Stimulated activated CD8-positive, alpha-beta memory T cell treated with anti-CD3 and anti-CD28 coated beads, Interleukin-12 subunit alpha, Interleukin-12 subunit beta, amount 100 ng/mL, for 4 hours (primary cell): ENCODE measurements at places on chromosomes 6 and 20.

GRCh38 chr6:156791320-156791850, 14.2 kb downstream of the ARID1B start:
- no peak for DNase-seq

DNA sequence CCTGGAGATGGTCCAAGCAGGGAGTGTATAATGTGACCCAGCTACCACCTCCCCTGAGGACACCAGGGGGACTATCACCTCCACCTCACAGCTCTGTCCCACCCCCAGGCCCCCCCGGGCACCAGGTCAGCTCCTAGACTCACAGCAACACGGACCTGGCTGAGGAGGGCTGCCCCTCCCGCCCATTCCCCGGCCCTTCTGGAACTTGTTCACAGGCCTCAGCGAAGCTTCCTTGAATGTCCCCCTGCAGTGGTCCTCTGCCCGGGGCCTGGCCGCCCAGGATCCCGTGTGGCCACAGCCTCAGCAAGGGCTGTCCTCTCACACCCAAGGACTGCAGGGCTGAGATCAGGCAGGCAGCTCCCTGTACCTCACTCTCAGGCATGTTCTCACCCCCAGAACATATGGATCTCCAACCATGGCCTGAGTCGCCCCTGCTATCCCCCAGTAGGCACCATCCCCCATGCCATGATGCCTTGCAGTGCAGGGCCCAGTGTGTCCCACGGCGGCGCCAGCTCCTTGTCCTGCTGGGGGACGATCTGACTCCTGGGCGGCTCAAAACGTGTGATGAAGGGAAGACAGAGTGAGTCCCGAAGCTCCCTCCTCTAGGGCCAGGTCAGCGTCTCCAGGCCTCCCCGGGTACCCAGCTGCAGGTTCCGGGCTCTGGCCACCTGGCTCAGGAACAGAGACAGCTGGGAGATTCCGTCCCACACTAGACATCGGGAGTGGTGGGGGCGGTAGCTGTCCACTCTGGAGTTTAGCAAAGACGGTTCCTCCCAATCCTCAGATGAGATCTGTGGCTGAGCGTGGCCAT, 158.4 kb downstream of the TAF4 start:
- no peak for DNase-seq

DNA sequence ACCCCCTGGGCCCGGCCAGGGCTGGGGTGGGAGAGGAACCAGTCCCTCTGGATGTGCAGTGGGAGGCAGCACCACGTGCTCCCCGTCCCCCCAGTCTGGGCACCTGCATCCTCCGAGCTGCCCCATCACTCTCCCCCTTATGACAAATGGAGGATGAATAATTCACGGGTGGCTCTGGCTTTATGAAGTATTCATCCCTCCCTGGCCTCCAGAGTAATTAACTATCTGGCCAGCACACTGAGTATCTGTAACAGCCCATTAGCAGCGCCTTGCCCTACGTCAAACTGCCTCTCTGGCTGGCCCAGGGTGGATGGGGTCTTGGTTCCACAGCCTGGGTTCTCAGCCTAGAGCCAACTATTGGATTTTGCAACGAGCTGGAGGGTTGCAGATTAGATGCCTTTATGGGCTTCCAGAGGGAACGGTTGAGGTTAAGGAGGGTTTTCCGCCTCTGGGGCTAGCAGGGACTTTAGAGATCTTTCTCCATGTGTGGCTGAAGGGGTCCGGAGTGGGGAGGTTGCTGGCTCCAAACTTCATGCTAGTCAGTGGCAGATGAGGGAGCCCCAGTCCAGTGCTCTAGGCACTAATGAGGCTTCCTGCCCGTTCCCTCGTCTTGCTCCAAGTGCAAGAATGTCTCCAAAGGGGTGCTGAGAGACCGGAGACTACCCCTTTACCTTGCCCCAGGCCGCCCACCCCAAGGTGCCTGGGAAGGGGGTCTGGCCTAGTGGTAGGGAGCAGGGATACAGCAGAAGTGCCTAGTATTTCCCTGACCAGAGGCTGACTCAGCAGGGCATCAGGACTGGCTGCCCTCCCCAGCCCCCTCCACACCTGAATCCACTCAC, 53.5 kb upstream of the MLN start:
- no peak for DNase-seq

GRCh38 chr6:144624716-144625115, 339.6 kb downstream of the UTRN start:
- no peak for DNase-seq
